ENCODE measurements at places on chromosomes 4 and X.

DNA sequence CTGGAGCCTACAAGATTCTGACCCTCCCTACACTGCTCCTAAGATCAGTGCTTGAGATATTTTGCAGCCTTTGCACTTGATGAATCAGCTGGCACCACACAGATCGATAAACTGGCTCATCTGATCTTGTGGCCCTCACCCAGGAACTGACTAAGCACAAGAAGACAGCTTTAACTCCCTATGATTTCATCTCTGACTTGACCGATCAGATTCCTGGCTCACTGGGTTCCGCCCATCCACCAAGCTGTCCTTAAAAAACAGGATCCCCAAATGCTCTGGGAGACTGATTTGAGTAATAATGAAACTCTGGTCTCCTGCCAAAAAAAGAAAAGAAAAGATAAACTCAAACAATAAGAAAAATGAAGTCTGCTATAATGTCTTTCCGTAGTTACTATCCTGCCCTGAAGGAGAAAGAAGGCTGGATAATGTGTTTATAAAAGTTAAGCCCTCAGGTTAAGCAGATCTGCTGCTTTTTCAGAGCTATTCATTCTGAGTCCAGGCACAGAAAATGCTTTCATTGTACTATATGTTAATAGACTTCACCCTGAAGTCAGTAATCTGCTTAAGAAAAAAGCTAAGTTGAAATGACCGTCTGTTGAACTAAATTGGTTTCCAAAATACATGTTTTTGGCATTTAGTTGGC lies 795.2 kb downstream of the TRIML1 start:
- DNase-seq = no peak

- DNase-seq = no peak
Measured at GRCh38 chr4:64014647-64015046, 394.6 kb downstream of the TECRL start.

DNA sequence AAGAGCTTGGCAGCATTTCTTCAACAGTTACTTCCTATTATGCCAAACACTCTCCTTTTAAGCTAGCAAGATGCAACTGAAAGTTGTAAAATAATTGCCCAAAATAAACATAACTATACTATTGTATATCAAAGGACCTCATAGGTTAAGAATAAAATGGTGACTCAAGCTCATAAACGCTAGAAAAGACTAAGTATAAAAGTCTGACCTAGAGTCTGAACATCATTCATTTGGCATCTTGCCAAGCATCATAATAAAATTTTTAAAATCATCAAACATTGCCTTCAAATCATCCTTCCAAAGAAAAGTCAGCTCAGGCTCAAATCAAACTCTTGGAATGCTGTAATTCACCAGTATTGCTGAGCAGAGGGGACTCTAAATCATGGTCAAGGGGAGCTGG lies 281.2 kb downstream of the QDPR start:
- DNase-seq = no peak

DNA sequence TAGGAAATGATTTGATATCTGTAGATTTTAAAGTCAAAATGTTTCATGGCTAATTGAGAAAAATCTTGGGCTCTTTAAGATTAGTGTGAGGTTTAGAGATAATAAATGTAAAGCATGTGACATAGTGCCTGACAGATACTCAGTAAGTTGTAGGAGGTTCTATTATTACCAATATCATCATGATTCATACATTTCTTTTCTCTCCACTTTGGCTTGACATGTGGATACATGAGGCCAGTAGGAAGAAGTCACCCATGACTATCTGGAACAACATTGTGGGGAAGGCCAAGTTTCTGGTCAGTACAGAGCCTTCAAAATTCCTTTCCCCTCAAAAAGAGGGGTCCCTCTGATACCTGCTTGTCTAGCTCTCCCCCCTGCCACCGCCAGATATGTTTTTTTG lies 91.2 kb upstream of the SORBS2 start:
- DNase-seq = no peak

- DNase-seq = no peak
Measured at GRCh38 chr4:185773419-185773818, 38.6 kb downstream of the SORBS2 start.

DNA sequence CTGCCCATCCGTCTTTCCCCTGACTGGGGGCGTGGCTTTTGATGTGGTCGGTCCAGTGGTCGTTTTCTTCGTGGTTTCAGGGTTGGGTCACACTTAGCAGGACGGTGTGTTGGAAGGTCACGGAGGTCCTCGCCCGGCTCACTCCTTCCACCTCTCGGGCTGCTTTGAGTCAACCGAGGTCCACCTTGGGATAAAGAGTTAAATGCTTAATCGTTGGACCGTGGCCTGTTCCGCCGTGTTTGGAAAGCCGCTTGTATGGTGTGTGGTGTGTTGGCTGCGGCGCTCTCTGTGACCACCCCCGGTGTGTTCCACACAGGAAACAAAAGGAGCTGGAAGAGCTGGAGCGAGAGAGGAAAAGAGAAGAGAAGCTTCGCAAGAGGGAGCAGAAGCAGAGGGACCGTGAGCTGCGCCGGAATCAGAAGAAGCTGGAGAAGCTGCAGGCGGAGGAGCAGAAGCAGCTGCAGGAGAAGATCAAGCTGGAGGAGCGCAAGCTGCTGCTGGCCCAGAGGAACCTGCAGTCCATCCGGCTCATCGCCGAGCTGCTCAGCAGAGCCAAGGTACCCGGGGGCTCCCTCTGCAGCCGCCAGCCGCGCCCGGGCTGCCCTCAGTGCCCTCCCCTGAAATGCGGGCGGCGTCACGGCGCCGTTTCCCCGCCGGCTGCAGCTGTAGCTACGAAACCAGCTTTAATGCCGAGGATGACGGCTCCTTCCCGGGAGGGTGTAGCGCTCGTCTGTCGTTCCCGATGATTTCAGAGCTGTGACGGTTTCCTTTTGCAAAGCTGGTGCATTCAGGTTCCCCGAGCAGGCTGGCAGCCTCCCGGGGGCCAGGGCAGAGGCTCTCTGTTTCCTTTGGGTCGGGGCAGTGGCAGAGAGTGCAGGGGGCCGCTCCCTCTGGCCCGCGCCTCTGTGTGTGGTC lies 7.7 kb downstream of the AKAP17A start:
- DNase-seq = no peak

- no peak for DNase-seq
Measured at GRCh38 chr4:168507178-168507815, 10.4 kb downstream of the PALLD start.

DNA sequence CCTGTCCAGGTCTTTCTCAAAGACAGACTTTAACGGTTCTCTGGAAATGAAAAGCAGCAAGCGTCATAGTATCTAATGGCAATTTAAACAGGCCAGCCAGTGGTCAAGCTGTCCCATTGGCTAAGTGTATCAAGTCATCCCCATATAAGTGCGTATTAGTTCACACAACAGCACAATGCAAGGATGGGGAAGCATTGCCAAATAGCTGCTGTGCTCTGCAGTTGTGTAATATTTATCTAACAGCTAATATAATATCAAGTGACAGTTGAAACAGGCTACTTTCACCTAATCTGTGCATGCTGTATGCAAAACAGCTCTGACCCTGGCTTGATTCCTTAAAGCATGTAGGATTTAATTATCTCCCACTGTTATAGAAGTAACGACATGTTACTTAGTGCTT lies 134.8 kb upstream of the PPARGC1A start:
- no peak for DNase-seq

DNA sequence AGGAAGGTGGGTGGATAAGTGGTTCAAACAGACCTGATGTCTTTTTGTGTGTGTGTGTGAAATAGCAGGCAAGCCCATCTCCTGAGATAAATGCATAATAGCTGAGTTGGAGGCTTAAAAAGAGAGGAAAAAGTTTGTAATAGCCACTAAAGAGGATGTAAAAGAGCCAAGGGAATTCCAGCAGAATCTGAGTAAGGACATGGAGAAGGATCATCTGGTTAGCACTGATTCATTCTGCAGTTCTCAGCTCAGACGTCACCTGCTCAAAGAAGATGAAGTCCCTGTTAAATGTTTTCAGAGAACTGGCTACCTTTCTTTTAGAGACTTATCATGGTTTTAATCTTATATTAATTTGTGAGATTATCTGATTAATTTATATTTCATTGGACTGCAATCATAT lies 21.0 kb upstream of the IL13RA2 start:
- DNase-seq = no peak

GRCh38 chr4:151175233-151175632 lies 75.8 kb downstream of the RPS3A start:
- DNase-seq = no peak
